ENCODE measurements at places on chromosomes 12 and 14.

DNA sequence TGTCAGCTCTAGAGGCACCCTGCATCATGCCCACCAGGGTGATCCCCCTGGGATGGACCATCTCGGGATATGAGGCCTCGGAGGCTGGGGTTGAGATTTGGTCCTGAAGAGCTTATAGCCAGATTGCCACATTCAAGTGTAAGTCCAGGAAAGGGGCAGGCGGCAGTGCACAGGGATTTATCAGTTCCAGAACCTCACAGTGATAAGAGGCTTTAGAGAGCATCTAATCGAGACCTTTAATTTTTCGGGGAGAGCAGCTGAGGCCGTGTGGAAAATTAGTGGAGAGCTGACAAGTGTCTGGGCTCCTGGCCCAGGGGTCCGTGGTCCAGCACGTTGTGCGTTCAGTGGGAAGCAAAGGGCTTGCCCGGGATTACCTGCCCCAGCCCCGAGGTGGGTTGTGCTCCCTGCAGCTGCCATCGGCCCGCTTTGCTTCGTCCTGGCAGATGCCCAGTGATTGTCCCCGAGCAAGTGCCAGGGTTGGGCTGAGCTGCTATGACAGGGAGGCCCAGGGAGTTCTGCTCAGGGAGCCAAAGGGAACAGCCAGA, 52.1 kb downstream of the C14orf132 start:
- peak; percentile 90 for DNase-seq

- no peak for DNase-seq
Measured at GRCh38 chr14:102588821-102589220, 3.6 kb upstream of the RCOR1 start.

DNA sequence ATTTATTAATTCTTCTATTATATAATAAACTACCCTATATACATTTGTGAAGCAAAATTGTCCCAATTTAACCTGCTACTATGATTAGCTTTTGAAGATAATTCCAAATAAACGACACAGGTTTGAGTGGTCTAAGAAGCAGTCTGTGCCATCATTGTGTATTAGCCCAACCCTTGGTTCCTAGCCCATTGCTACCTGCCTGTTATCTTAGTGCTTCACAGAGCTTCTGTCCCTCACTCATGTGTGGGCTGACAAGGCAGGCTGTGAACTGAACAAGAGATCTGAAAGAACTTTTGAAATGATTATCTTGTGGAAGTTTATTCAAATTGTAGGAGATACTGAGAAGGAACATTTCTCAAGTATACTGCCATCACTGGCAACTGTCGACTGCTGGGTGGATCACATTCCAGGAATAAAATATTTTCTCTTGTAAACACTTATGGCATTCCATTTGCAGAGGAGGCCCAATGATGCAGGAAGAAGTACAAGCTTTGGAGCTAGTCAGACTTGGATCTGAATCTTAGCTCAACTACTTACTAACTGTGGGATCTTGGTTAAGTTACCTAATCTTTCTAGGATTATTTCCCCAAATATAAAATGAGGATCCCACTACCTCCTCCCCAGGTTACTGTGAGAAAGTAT, 7.8 kb upstream of the MTERF2 start:
- no peak for DNase-seq

DNA sequence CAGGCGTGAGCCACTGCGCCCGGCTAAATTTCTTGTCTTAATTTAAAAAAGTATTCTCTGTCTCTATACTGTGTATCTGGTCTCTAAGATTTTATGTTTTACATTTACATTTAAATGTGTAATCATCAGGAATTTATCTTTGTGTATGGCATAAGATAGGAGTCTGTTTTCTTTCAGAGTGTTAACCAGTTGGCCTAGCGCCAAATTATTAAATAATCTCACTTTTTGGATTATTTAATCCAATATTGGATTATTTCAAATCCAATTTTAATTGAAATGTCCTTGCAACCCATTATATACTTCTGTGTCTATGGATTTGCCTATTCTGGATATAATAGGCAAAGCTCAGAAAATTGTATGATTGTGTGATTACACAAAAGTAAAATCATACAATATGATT, 45.0 kb downstream of the BAZ2A start:
- DNase-seq: no peak

DNA sequence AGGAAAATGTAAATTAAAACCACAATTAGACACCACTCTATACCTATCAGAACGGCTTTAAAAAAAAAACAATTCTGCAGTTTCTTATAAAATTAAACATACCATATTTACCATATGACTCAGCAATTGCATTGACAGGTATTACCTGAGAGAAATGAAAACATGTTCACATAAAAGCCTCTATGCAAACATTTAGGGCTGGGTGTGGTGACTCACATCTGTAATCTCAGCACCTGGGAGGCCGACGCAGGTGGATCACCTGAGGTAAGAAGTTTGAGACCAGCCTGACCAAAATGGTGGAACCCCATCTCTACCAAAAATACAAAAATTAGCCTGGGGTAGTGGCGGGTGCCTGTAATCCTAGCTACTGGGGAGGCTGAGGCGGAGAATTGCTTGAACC, 41.1 kb downstream of the SPTB start:
- no peak for DNase-seq

DNA sequence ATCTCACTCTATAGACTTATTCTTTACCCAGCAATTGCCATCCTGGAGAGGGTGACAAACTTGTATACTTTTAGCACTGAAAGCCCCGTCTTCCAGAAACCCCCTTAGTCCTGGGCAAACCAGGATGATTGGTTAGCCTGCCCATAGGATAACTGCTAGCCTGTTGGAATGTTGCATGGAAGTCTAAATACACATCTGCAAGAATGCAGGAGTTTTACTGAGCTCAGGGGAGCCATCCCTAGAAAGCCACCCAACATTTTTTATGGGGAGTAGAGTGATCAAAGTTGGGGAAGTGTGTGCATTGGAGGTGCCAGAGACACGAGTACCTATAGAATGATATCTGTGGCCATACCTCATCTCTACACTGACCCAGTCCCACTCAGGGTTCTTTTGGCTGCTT, 155.7 kb downstream of the NRXN3 start:
- no peak for DNase-seq

DNA sequence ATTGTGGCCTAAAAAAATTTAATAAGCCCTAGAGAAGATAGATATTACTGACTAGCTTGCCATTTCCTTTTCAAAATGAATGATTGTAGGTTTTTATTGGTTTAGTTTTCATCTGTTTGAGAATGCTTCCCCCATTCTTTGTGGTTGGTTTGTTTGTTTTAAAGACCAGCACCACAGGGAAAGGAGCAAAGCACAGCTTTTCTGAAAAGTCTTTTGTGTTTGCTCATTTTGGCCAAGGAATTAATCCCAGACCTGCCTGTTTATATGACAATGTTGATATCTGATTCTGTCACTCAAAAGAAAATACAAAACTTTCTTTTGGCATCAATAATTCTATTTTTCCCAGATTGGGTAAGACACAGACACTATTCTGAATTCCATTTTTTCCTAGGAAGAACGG, 312.5 kb upstream of the FLRT2 start:
- no peak for DNase-seq

- DNase-seq: no peak
Measured at GRCh38 chr12:3091382-3092241, 14.4 kb downstream of the TSPAN9 start.

DNA sequence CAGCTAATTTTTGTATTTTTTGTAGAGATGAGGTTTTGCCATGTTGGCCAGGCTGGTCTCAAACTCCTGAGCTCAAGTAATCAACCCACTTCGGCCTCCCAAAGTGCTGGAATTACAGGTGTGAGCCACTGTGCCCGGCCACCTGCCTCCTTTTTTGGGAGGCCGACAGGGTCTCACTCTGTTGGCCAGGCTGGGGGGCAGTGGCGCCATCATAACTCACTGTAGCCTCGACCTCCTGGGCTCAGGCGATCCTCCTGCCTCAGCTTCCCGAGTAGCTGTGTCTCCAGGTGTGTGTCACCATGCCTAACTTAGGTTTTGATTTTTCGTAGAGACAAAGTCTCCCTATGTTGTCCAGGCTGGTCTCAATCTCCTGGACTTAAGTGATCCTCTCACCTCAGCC, 70.7 kb downstream of the AACS start:
- no peak for DNase-seq

DNA sequence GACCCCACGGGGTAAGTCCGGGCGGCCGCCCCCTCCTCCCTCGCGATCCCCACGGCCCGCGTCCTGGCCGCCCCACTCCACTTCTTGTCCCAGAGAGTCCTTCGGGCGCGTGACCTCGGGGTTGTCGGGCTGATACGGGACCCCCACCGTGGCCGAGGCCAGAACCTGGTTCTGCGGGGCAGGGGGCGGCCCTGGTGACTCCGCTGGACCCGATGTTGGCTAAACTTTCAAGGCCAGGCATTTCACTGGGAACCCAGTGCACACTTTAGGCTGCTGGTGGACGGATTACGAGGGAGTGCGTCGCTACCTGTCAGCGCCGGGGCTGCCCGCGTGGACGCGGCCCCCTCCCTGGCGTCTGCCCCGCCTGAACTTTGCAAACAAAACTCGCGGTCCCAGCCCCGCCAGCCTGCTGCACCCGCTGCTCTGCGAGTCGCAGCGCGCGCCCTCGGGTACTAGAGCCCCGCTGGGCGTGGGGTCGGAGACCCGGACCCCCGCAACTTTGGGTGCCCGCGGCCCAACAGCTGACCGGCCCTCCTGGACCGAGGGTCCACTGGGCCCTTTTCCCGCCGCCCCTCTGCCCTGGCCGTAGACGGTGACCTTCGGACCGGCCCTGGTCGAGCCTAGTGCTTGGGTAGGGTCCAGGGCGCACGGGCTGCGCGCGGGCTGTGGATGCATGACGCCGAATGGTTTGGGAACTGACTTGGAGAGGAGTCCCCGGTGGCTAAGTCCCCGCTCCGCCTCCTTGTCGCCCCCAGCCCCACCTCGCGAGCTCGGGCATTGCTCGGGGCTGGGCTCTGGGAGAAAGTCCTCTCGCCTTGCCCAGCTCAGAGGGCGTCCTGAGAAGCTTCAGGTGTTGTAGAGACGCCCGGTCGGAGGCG, 624 bp downstream of the RIN3 start:
- no peak for DNase-seq

Measured in NCI-H524 (cell line).